Kidney (tissue), 22 donors: ENCODE measurements at places on chromosomes 1 and 21. TPM values are rescaled to one million over a fixed set of nuclear protein-coding genes. Genes with fewer than 3 reads are reported as not detected.
A peak's percentile ranks its signal among the peaks of the same experiment; 100 is the strongest.

GRCh38 chr1:47510282-47510811, 72.5 kb downstream of the FOXD2 start:
- H3K4me1 ChIP-seq: peaks cover 3% of the 10 kb centered on the region
- no peaks in the 10 kb centered on the region for H3K27me3 ChIP-seq
- no peak overlapping the region for H3K4me3 ChIP-seq
- DNase-seq: no peak
- no peaks in the 10 kb centered on the region for H3K36me3 ChIP-seq
- H3K27ac ChIP-seq: no peak overlapping the region

- H3K4me3 ChIP-seq: peak overlapping the region; percentile 59
- DNase-seq: peak; percentile 84
- peak overlapping the region; percentile 20 for H3K27ac ChIP-seq
- H3K36me3 ChIP-seq: no peaks in the 10 kb centered on the region
- no peaks in the 10 kb centered on the region for H3K27me3 ChIP-seq
These were observed 29.9 kb upstream of the RPTN start for GRCh38 chr1:152188673-152189591.

DNA sequence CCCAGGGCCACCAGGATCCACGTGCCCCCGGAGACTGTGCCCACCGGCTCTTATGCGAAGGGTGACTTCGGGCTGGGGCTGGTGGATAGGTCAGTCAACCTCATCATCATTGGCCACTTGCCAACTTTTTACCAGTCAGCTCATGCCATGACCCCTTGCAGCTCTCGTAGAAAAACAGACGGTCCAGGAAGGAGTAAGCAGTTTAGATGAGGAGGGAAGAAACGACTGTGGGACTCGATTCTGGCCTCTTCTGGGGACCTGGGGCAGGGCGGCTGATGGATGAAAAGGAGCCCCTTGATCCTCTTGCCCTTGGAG, 41.0 kb downstream of the UBASH3A start:
- H3K27me3 ChIP-seq: no peaks in the 10 kb centered on the region
- no peak overlapping the region for H3K27ac ChIP-seq
- no peaks in the 10 kb centered on the region for H3K36me3 ChIP-seq
- H3K4me3 ChIP-seq: no peak overlapping the region

Gene BACH1
- 85.1 TPM for total RNA-seq

Gene S1PR1
- 51.6 TPM for total RNA-seq
